NCI-H226 (cell line): ENCODE measurements at places on chromosomes 13 and 19.

DNA sequence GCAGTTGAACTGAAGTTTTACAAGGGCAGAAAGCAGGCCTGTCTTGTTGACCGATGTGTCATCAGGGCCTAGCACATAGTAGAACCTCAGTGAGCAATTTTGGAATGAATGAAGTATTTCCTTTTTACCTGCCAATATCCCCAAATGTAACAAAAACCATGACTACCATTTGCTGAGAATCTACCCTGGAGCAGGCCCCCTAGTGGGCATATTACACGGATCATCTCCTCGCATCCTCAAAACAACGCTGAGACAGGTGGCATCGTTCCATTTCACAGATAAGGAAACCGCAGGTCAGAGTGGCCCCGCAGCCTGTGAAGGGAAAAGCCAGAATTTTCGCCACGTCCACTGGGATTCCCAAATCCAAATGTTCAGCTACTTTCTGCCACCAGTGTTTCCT lies 77.9 kb downstream of the CACNA1A start:
- no peak for DNase-seq

DNA sequence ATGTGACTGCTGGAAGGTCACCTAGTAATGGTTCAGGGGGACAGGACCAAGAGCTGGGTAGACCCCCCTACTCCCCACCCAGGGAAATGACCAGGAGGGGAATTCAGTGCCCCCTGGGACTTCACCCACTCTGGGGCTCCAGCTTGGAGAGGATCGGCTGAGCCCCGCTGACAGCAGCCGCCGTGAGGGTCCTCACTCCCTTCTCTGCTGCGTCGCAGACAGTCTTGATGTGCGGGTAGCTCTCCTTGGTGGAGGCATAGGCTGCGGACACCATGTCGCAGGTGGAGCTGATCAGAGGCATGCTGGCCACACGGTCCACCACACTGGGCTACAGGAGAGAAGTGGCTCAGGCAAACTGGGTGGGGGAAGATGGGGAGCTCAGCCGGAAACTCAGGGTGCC lies 7.8 kb downstream of the PLIN3 start:
- no peak for DNase-seq

GRCh38 chr13:20987599-20987998 lies 73.8 kb downstream of the LATS2 start:
- no peak for DNase-seq

DNA sequence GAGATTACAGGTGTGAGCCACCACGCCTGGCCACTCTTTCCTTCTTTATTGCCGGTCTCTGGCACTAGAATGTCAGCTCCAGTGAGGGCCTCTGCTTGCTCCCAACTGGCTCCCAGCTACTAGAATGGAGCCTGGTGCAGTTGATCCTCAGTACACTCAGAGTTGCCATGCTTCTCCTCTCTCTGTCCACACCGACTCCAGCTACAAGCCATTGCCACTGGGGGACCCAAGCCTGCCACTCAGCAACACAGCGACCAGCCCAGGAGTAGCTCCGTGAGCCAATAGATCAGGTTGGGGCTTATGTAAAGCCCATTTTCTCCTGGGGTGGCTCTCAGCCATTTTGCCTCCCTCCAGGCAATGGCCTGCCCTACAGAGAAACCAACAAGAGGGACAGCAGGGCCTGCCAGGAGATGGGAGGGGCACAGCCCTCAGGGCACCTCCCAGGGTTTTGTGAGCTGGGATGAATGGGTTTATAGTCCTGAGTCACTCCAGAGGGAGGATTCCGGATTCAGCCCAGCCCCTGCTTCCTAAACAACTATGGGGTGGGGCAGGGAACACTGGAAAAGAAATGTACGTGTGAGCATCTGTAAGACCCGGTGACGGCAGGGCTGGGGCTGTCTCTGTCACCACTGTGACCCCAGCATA lies 36.5 kb downstream of the OPA3 start:
- DNase-seq: peak; percentile 42

- no peak for DNase-seq
Measured at GRCh38 chr13:41554180-41554579, 96.8 kb downstream of the RGCC start.

DNA sequence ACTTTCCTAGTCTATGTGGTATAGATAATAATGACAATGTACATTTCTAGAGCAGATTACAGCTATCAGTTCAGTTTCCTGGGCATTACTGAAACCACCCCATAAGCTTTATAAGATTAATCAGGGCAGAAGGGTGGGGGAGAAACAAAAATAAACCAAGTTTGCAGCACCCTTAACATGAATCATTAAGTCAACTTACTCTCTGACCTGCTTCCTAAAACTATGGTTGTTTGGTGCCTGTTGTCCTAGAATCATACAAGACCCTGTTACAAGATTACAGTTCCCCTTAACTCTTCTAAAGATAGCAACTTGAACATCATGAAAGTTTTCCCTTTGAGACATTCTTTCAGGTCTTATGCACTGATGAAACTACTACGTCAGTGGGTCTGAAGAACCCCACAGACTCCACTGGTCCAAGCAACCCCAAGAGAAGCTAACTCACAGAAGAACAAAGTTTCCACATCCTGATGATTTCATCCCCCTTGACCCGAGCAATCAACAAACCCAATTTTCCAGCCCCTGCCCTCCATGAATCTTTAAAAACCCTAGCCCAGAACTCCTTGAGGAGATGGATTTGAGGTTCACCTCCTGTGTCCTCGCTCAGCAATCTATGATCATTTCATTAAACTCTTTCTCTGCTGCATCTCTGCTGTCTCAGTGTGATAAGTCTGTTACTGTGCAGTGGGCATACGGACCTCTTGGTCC lies 336.5 kb downstream of the FOXO1 start:
- DNase-seq: no peak

DNA sequence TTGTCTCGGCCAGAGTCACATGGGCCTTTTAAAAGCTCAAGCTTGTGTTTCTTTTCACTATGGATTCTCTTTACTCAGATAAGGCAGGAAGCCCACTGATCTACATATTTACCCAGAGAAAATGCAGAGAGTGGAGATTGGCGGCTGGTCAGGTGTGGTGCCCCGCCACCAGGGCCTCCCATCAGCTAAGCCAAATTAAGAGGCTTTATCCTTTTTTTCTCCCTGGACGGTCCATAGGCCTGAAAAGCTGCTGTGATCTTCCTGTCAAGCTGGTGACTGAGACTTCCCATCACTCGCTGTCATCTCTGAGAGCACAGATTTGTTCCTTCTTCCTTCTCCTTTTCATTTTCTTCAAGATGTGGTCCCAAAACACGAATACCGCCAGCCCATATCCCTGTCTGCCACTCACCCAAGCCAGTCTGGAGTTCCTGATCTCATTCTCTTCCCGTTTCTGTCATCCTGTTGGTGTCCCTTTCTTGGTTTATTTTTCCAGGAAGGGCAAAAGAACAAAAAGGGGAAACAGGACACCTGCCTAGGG lies 1.9 kb downstream of the SAFB start:
- DNase-seq: no peak

- DNase-seq: no peak
Measured at GRCh38 chr19:17279436-17279835, 2.3 kb upstream of the ANKLE1 start.

DNA sequence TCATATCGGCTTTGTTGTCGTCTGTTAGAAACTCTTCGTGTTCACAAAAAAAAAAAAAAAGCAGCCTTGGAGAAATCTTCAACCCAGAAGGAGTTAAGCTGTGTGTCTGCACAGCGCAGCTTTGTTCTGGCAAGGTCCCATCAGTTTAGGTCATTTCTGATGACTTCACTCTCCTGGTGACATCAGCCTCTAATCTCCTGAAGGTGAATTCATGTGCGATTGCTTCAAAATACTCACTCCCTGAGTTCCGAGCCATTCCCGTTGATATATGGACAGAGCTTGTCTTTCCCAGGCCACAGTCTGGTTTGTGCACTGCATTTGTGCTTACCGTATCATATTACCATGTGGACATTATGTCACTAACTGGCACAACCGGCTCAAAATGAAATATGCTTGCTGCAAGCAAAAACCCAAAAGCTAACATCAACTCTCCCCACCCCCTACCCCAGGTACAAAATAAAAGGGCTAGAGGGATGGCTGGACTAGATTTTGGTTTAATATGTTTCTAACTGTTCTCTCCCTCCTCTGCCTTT lies 342.4 kb downstream of the KCNRG start:
- peak; percentile 28 for DNase-seq

- no peak for DNase-seq
Measured at GRCh38 chr13:37869506-37869755, 141 bp downstream of the TRPC4 start.

GRCh38 chr19:29507081-29507860 lies 18.5 kb upstream of the VSTM2B start:
- no peak for DNase-seq

DNA sequence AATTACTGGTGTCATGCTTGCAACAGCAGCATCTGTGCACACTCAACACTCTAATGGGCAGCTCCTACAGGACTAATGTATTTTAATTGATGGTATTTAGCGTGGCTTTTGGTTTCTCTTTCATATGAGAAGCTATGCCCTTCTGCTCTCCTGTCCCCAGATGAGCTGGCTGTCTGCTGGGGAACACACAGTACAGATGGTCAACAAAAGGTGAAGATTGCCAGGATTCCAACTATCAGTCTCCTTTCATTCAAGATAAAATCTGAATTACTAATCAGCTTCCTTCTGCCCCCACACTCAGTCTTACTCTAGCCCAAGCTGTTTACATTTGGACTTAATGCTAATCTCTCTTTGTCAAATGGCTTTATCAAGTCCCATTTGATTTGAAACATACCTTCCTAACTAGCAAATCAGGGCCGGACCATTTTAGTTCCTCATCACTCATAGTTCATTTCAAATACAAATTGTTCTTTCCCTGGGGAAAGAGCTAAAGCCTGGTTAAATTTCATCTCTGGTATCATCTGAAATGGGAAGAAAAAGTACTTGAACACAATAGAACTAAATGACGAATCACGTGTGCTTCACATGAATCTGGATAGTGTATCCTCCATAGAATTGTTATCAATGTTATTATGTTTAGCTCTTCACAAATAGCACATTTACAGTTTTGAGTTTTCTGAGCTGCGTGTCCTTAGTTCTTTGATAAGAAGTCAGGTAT lies 988.0 kb downstream of the PCDH17 start:
- DNase-seq: no peak

- DNase-seq: no peak
Measured at GRCh38 chr13:78602561-78603239, 652 bp downstream of the POU4F1 start.

DNA sequence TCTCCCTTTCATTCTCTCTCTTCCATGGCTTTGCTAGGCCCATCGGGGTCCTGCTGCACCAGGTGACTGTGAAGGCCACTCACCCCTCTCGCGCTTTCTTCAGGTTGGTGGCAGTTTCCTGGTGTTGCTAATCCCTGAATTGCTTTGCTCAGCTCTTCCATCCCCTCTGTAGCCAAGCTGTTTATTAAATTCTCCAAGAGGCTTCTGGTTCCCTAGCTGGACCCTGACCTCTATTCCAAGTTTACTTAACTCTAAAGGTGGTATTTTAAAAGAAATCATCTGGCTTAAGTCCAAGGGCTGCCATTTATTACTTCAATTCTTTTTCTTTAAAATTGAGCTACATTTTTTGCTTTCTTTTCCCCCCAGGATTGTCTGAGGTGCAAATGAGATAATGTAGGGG lies 32.7 kb upstream of the MICU2 start:
- DNase-seq: no peak

DNA sequence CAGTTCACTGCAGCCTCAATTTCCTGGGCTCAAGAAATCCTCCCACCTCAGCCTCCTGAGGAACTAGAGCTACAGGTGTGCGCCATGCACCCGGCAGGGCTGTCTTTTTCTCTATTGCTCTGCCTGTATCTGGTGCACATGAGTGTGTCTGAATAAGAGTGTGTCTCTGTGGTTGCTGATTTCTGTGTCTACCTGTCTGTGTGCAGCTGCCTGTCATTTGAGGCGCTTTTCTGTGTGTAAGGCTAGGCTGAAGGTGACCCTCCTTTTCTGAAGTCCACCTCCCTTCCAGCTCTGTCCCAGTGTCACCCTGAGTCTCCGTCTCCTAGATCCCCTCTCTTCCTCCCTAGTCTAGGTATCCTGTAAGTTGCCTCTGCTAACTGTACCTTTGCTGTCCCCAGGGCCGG lies 1.5 kb upstream of the PRR12 start:
- DNase-seq: no peak

DNA sequence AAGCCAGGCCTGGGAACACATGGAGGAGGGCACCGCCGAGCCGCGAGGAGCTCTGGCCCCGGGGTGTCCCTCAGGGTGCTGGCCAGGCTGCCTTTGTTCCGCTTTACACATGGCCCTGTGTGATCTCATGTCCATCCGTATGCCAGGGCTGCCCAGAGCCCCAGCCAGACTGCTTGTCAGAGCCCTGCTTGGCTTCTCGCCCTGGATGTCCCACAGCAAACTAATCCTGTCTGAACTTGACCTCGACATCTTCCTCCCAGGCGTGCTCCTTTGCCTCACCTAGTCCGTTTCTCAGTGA lies 14.3 kb downstream of the BCKDHA start:
- DNase-seq: no peak

DNA sequence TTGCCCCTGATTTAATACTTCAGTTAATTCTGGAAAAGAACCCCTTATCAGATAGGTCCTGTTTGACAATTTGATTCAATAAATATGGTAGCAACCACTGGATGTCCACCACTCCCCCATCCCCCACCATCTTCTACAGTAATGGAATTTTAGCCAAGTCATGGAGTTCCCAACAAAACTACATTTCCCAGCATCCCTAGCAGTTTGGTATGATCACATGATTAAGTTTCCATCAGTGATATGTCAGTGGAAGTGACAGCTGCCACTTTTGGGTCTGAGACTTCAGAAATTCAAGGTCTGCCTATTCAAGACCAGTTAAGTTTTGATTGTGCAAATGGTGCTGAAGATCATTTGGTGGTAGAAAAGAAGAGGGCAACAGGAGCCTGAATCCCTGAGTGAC lies 85.5 kb downstream of the CACNA1A start:
- DNase-seq: no peak

- no peak for DNase-seq
Measured at GRCh38 chr13:26996965-26997752, 174.5 kb downstream of the USP12 start.
